Lower lobe of right lung (tissue), 2 donors: ENCODE measurements at places on chromosomes 6 and 20. TPM values are rescaled to one million over a fixed set of nuclear protein-coding genes. Genes with fewer than 3 reads are reported as not detected.

DNA sequence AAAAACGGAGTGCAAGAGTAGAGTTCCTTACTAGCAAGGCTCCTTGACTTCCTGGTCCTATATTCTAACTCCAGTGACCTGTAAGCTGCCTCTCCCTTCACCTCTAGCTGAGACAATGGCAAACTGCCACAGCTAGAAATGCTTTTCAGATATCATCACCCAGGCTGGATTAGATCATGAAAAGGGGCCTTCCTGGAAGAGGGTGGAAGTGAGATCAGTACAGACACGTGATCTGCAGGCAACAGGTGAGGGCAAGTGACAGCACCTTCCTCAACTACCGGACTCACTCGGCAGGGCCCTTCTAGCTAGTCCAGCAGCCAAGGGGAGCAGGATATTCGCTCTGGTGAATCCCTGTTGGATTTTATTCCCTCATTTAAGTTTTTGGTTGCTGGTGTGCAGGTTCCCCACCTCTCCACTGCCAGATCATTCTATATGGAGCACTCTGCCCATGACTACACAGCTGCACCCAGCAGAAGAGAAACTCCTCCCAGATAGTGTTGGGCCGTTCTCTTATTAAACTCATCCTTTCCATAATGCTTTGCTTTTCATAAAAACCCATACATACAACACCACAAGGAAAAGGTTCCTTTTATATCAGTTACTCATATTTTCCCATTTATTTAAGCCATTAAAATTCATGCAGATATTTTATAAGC is 26.4 kb upstream of the FAM83C start:
- no peak for DNase-seq
- no peaks in the 10 kb centered on the region for H3K27me3 ChIP-seq
- peaks cover 4% of the 10 kb centered on the region for H3K4me1 ChIP-seq
- no peak overlapping the region for H3K27ac ChIP-seq

DNA sequence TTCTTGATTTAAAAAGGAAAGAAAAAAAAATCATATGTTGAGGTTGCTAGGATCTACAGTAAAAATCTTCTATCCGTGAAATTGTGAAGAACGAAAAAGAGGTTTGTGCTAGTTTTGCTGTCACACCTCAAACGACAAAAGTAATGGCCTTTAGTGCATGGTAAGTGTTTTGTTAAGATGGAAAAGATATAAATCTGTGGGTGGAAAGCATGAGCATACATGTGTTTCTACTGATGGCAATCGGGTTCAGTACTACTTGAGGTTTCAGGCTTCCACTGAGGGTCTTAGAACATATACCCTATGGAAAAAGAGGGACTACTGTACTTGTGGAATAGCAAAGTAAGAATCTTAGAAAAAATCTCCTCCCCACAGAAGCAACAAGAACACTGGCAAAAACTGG is 58.0 kb downstream of the AHI1 start:
- no peaks in the 10 kb centered on the region for H3K27me3 ChIP-seq
- H3K36me3 ChIP-seq = peaks cover 67% of the 10 kb centered on the region
- H3K4me3 ChIP-seq = no peak overlapping the region
- H3K4me1 ChIP-seq = no peaks in the 10 kb centered on the region
- no peak for DNase-seq

GRCh38 chr6:88825856-88826255 is 137.6 kb downstream of the RNGTT start:
- H3K4me1 ChIP-seq = no peaks in the 10 kb centered on the region
- H3K36me3 ChIP-seq = no peaks in the 10 kb centered on the region
- no peak for DNase-seq
- no peaks in the 10 kb centered on the region for H3K27me3 ChIP-seq
- no peak overlapping the region for H3K4me3 ChIP-seq
- no peak overlapping the region for H3K27ac ChIP-seq

DNA sequence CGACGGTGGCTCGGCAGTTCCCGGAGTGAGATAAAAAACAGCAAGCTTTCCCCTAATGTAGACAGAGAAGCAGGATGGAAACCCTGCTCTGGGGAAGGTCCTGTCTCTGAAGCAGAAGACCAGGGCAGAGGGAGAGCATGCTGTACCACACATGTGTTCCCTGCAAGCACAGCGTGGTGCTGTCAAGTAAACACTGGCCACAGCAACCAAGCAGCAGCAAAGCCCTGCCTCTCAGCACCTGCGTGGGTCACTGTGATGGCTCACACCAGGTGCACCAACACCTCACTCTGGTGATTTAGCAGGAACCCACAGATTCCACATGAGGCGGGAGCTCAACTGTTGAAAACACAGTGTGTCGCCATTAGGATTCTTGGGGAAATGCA is 65.2 kb upstream of the TXNDC5 start:
- H3K27ac ChIP-seq = peak overlapping the region; percentile 43
- peaks cover 24% of the 10 kb centered on the region for H3K4me1 ChIP-seq
- no peak overlapping the region for H3K4me3 ChIP-seq
- H3K36me3 ChIP-seq = no peaks in the 10 kb centered on the region
- no peak for DNase-seq

DNA sequence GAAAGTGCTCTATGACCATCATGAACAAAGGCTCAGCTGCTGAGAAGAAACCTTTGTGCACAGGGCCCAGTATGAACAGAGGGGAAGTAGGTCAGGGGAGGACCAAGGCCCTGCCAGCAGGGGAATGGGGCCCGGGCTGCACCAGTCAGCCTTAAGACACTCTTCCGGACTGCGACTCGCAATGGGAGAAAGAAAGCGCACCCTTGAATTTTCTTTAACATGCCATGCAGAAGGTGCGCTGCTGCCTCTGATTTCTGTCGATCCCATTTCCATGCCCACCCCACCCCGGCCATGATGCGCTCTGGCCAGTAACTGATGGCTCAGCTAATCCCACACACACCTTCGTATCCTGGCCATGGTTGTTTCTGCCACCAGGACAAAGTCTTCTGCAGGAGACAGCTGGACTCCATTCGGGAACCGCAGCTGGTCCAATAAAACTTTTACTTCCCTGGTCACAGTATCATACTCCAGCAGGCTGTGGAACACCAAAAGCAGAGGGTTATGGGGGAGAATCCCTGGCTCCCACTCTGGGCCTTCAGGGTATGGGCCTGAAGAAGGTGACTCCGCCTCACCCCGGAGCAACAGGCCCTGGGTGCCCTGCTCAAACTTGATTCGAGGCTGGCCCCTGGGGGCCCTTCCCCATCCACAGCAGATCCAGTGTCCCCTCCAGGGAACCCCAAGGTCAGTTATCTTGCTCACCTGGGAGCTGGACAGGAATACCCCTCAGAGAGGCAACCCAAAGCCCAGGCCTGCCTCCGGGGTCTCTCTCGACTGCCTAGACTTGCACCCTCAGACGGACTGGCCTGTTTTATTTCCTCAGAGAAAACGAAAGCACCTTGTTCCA is 20.3 kb downstream of the CST7 start:
- DNase-seq = peak; percentile 30
- H3K27ac ChIP-seq = no peak overlapping the region
- no peaks in the 10 kb centered on the region for H3K4me1 ChIP-seq
- no peak overlapping the region for H3K4me3 ChIP-seq
- no peaks in the 10 kb centered on the region for H3K27me3 ChIP-seq

DNA sequence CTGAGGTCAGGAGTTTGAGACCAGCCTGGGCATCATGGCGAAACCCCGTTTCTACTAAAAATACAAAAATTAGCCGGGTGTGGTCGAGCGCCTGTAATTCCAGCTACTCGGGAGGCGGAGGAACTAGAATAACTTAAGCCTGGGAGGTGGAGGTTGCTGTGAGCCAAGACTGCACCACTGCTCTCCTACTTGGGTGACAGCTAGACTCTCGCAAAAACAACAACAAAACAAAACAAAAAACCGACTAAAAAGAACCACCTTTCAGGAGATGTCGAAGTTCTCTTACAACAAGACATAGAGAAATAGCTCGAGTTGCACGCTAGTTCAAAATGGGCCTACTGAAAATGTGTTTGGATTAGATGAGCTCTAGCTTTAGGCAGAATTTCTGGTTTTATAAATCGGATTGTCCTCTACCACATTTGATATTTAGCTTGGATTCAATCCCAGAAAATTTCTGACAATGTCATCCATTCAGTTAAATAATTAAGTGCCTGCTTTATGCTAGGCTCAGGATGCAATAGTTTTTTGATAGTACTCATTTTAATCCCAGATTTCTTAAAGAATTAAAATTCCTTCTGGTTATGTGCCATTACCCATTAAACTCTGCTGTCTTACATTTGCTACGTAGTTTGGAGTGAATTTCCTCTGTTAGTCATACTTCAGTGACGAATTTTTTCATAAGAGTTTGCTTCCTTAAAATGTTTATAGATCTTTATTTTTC is 137.5 kb upstream of the SHLD1 start:
- H3K36me3 ChIP-seq = no peaks in the 10 kb centered on the region
- H3K27me3 ChIP-seq = no peaks in the 10 kb centered on the region
- no peak overlapping the region for H3K4me3 ChIP-seq
- peak overlapping the region; percentile 18 for H3K27ac ChIP-seq

DNA sequence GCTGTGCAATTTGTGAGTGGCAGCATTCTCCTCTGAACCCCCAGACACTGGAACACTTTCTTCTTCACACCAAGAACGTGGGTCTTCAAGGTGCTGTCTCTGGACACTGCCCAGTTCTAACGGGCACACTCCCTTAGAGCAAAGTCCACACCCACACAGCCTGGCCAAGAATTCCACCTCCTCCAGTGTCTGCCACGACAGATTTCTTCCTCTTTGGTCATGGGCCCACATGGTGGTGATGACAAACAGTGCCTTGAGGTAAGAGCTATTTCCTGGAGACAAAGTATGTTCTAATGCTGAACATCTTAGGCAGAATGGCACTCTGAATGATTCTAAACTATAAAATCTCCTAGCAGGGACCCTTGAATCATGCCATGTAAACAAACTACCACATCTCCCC is 25.5 kb upstream of the SSTR4 start:
- no peaks in the 10 kb centered on the region for H3K27me3 ChIP-seq
- no peak for DNase-seq
- no peak overlapping the region for H3K4me3 ChIP-seq
- H3K27ac ChIP-seq = no peak overlapping the region
- H3K36me3 ChIP-seq = no peaks in the 10 kb centered on the region

DNA sequence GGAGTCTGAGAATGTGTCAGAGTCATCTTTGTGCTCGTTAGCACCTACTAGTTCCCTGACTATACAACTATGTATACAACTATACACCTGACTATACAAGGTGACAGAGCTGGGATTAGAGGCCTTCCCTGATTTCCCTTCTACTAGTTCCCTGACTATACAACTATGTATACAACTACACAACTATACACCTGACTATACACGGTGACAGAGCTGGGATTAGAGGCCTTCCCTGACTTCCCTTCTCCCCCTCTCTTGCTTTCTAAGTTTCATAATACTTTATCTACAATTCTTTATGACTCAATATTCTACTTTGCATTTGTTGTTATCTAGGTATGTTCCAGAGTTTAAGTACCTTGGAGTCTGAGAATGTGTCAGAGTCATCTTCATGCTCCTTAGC is 68.0 kb downstream of the HS3ST5 start:
- no peaks in the 10 kb centered on the region for H3K36me3 ChIP-seq
- DNase-seq = no peak
- no peak overlapping the region for H3K27ac ChIP-seq
- no peaks in the 10 kb centered on the region for H3K27me3 ChIP-seq
- H3K4me1 ChIP-seq = no peaks in the 10 kb centered on the region

Gene AKAP12
- 38.8 TPM for total RNA-seq
